Stomach (tissue), 19 donors: ENCODE measurements at places on chromosomes 2 and 18. TPM values are rescaled to one million over a fixed set of nuclear protein-coding genes. Genes with fewer than 3 reads are reported as not detected.

DNA sequence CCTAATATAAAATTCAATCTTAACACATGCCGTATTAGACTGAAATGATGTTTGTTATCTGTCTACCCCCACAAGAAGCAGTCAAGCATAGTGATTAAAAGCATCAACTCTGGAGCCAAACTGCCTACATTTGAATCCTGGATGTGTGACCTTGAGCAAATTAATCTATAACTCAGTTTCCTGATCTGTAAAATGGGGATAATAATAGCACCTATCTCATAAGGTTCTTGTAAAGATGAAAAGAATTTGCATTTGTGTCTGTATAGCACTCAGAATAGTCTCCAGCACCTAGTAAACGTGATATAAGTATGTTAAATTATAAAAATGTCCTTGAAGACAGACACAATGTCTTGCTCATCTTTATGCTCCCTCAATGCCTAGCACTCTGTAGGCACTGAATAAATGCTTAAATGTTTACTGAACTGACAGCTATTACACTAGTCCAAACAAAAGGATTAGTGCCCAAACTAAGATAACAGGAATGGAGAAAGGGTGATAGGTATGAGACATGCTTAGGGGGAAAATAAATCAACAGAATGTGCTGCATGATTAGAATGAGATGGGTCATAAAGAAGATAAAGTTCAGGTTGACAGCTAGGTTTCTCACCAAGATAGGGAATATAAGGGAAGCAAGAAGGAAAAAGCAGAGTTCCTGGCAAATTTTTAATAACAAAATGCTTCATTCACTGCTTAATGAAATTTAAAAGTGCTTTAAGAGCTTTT, 180.6 kb downstream of the ATAD2B start:
- no peak for DNase-seq

ZNF892 gene
- total RNA-seq, result 4.2 TPM

DNA sequence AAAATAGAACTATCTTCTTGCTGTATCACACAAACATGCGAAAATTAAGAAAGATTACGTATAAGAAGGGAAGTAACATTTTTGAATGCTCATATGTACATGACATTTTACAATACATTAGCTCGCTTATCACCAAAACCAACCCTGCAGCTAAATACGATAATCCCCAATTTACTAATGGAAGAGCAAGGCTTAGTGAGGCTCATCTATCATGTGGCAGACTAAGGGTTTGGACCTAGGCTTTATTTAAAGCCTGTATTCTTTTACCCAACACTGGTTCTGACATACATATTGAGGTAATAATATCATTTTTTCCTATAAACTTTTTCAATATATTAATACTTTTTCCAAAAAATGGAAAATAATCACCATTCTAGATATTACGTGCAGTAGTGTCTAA, 116.8 kb upstream of the TTC39C start:
- no peak for DNase-seq

CPLX4 gene
- not detected for total RNA-seq

DPP4 gene
- 0.58 TPM for total RNA-seq

- peak; percentile 78 for DNase-seq
These were observed 125.8 kb upstream of the HNMT start for GRCh38 chr2:137838255-137839092.

DNA sequence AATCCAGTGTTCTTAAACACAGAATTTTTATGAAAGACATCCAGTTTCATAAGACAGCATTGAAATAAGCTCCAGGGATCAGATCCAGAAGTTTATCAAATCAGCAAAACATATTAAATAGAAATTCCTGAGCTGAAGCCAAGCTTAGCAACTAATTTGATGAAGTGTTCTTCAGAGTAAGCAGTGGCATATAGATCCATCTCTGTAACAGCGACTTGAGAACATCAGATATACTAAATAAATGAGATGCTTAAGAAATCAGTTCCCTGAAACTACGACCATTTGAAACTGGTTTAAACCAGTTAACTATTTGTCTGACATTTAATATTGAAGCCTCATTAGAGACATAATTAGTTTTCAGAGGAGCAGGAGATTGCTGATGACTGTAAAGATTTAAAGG, 34.1 kb downstream of the PPP1R1C start:
- DNase-seq, result no peak

GRCh38 chr2:19465978-19466377, 107.6 kb upstream of the OSR1 start:
- DNase-seq, result no peak

FAM228A gene
- total RNA-seq, result not detected

PREB gene
- 107 TPM for total RNA-seq
